ENCODE measurements at places on chromosomes 5 and 9. TPM values are rescaled to one million over a fixed set of nuclear protein-coding genes. Genes with fewer than 3 reads are reported as not detected.
A peak's percentile ranks its signal among the peaks of the same experiment; 100 is the strongest.

Gene CBY3
- 0.30 TPM for polyA plus RNA-seq

Gene PRDM9
- 0.15 TPM for polyA plus RNA-seq

Gene CDH6
- polyA plus RNA-seq = 89.6 TPM

Gene CDH18
- 2.0 TPM for polyA plus RNA-seq

Gene FAM78A
- 2.4 TPM for polyA plus RNA-seq

Gene SPOCK1
- polyA plus RNA-seq = 7.9 TPM

Gene ZNF483
- polyA plus RNA-seq = 3.9 TPM

DNA sequence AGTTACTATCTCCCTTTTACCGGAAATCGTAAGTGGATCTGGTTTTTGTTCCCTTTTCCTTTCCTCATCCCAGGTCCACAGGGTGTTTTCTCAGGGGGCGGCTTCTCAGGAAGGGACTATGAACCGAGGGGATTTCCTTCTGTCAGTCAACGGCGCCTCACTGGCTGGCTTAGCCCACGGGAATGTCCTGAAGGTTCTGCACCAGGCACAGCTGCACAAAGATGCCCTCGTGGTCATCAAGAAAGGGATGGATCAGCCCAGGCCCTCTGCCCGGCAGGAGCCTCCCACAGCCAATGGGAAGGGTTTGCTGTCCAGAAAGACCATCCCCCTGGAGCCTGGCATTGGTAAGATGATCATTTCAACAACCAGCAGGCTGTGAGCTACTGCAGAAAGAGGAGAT, 75.8 kb downstream of the GOLPH3 start:
- no peak for DNase-seq

DNA sequence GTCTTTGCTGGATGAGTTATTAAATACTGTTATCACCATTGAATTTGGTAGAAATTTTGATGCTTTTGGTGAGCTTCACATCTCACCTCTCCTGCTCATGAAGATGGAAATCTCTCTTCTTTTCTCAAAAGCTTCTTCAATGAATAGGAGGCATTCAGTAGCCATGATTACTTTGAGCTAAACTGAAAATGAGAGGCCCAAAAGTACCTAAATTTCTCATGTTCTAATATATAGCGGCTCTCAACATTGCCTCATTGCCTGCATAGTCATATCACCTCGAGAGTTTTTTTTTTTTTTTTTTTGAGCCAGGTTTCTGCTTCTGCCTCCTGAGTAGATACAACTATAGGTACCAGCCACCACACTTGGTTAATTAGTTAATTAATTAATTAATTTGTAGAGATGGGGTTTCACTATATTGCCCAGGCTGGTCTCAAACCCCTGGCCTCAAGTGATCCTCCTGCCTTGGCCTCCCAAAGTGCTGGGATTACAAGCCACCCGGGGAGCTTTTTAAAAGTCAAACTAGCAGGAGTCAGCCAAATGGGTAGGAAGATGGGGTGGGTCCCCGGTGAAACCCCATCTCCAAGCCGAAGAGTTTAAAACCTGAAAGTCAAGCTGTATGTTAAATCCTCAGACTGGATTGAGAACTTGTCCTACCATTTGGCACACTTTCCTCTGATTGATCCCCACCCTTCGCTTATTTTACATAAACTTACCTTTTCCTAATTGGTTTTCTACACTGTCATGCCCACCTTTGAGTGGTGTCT, 169.0 kb downstream of the DOCK2 start:
- DNase-seq = no peak

- DNase-seq = peak; percentile 80
Observed at GRCh38 chr9:115250621-115251032, 132.7 kb upstream of the TNC start.

GRCh38 chr9:5870691-5871090, 20.0 kb upstream of the MLANA start:
- DNase-seq = no peak

DNA sequence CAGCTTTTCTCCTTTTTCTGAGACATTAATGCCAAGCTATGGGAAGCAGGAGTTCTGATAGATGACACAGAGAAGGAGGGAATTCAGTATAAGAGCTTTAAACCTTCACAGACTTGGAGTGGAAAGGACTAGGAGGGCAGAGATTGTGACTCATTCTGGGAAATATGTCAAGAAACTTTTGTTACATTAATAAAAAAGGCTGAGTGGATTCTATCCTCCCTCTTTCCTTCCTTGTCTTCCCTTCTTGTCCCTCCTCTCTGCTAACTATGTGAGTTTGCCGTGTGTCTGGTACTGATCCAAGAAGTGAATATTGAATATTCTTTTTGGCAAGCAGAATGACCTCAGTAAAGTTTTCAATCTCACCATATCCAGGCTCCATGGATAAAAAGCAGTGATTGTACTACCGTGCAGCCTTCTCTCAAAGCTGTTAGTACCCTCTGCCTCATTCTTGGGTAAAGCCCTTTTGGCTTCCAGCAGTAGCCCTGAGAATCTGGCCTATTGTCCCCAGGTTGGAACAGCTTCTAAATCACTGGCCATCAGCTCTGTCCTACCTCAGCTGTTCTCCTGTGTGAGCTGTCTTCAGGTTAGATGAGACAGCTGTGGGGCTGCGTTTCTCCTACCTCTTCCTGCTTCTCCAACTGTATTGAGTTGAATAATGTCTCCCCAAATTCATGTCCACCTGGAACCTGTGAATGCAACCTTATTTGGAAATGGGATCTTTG, 73.9 kb downstream of the ATG10 start:
- no peak for DNase-seq

DNA sequence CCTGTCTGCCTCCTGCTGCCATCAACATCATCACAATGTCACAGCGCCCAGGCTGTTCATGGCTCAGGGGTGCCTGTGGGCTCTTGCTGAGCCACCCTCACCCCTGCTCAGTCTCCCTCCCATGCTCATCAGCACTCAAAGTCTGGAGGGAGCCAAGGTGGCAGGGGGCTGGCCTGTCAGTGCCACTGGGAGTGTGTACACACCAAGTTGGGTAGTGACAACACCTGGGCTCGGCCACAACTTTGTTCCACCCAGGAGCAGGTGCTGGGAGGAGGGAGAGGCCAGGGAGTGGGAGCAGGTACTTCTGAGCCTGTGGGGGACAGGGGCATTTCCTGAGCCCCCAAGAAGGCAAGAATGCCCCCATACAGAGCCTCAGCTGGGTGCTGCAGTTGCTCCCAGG, 77.5 kb upstream of the C6 start:
- no peak for DNase-seq

DNA sequence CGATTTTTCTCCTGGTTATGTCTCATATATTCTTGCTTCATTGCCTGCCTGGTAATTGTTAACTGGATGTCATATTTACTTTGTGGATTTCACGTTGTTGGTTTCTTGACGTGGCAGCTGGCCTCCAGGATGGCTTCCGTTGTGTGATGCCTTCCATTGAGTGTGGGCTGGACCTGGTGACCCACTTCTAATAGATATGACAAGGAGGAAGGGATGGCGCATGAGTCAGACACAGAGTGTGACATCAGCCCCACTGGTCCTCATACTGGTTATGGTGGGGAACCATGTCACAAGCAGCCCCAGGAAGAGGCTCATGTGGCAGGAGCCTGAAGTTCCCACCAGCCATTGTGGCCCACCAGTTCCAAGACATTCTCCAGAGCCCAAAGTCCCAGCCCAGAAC, 6.4 kb upstream of the PAEP start:
- DNase-seq = no peak

DNA sequence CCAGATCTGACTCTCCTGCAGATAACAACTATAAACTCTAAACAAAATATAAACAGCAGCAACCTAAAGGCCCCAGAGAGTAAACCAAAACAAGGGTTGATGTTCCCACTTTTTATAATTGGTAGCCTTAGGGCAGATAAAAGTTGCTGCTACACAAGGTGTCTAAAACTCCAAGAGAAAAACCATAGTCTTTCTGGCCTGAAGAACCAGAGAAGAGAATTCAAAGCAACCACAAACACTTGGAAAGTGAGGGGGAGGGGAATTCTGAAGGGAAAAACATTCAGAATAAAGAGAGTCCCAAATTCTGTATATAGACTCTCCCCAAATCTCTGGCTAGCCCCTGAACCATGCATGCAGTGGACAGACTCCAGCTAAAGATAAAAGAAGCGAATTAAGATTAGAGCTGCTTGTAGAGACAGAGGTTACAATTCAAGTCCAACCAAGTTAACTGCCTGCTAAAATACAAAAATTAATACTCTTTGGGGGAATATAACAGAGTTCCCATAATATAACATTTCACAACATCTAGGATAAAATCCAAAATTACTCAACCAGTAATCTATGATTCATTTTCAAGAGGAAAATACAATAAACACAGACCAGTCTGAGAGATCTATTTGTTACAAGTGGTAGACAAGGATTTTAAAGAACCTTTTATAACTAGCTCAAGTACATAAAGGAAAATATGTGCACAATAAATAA, 37.5 kb upstream of the RGMB start:
- DNase-seq = no peak

DNA sequence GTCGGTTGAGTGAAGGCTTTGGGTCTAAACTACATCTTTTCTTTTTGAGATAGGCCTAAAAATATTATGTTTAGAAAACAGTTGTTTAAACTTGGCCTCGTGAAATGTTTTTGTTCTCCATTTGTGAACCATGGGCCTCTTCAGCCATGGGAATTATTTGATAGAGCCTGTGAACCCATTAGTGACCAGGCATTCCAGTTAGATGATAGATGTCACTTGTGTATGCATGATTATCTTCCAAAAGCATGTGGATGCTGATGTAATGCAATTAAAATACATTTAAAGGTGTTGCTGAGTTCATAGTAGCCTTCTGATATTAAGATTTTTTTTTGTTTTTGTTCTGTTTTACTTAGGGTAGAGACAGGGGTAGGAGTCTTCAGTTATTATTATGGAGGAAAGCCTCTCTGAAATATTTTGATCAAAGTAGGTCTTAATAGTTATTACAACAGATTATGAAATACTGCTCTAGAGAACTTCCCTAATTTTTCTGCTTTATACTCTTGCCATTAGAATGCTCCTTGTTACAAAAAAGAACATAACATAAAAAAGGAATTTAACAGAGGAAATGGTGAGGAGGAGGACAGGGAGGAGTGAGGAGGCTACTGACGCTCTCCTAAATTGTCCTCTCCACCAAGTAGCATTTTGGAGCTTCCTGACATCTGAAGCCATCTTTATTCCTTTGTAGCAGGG, 32.9 kb downstream of the CPEB4 start:
- DNase-seq = no peak

GRCh38 chr9:112354081-112354743, 20.8 kb upstream of the PTBP3 start:
- DNase-seq = no peak

- no peak for DNase-seq
Observed at GRCh38 chr9:125942125-125942524, 195.0 kb downstream of the PBX3 start.

GRCh38 chr5:26757941-26758340, 280.4 kb downstream of the CDH9 start:
- DNase-seq = no peak

DNA sequence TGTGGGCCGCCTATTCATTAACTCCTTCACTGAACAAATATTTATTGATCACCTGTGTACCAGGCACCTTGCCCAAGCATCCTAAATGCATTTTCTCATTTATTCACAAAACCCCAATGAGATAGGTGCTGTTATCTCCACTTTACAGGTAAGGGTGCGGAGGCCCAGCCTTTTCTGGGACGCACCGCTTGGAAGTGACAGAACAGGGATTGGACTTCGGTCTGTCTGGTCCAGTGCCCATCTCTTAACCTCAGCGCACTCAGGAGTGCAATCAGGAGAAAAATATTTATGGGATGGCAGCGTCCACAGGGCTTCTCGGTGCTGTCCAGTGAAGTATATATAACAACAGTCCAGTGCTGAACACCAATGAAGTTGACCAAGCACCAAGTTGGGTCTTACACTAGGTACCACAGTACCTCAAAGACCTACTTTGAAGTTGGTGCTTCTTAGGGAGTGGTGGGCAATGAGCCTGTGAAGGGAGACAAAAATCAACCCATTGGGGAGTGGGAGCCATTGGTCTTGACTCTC, 18.9 kb upstream of the GARNL3 start:
- no peak for DNase-seq

DNA sequence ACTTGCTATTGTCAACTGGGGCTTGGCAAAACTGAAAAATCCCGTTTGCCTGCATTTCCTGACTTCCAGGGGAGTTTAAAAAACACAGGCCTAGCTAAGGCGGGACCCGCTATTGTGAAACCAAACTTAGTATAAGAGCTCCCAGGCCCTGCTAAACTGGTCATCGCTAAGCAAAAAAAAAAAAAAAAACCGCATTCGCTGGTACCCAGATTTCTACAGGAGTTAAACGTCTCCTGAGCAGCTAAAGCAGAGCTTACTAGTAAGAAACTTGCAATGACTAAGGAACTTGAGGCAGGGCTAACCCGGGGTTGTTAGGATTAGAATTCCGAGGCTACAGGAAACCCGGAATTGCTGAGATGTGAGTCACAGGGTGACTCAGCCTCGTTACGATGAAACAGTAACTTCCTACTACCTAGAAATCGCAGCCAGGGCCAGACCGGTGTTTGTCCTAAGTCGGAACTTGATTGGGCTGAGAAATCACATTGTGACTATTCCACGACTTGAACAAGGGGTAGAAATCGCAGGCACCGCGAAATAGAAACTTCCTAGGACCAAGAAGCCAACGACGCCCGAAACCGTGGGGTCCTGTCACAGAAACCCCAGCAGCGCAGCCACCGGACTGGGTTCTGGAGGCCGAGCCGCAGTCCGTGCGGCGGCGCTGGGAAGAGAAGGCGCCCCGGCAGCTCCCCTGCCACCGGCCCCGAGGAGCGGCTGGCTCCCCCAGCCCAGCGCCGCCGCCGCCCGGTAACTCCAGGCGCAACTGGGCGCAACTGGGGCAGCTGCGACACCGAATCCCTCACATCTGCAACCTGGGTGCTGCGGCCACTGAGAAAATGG, 89.4 kb downstream of the ANXA2R start:
- peak; percentile 59 for DNase-seq

Measured in left kidney (tissue), 8 donors.